ENCODE measurements at places on chromosomes 12 and 14.

DNA sequence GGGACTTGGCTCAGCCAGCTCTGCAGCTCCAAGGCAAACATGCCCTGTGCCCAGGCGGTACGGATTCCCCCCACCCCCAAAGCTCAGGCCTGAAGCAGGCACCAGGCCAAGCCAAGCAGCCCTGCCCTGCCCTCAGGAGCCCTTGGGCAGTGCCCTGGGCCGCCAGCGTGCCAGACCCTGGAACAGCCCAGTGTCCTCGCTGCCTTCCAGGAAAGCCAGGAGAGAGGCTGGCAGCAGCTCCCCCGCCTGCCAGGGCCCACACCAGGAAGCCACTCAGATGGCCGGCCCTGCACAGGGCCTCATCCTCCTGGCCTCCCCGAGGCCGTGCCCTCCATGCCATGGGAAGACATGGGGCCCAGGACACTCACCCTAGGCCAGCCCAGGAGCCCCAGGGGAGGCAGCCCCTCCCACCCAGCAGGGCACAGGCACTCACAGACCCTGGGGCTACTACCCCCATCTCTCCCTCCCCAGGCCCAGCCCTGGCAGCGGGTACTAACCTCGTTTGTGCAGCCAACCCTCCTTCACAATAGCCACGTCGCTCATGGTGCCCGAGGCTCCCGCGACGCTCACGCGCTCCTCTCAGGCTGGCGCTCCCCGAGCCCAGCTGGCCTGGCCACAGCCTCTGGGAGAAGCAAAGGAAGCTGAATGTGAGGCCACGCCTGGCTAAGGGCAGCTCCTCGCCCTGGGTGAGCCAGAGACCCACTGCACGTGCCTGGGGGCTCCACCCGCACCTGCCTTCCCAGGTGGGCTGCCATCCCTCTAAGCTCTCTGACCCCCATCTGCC is 3.3 kb downstream of the AKT1 start:
- no peak for DNase-seq

DNA sequence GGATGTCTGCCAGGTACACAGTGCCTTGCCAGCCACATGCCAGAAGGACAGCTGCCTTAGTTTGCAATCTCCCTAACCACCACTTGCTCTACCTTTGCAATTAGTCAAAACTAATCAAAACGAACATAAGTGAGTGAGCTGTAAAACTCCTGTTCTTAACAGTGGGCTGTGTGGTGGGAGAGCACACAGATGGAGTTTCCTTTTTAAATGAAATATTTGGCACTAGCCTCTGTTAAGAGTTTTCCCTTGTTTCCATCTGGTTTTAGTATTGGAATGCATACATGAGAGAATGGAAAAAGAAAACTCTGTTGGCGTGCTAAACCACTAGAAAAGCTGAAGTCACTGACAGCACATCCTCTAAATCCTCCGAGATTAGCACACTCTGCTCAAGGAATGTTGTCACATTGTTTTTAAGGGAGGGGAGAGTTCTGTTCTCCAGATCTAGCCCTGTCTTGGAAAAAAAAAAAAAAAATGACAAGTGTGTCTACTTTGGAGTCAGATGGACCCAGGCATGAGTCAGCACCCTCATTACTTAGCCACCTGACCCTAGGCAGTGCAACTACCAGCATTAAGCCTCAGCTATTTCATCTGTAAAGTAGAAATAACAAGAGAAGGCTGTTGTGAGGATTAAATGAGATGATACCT is 83.9 kb downstream of the STXBP6 start:
- DNase-seq, result no peak

DNA sequence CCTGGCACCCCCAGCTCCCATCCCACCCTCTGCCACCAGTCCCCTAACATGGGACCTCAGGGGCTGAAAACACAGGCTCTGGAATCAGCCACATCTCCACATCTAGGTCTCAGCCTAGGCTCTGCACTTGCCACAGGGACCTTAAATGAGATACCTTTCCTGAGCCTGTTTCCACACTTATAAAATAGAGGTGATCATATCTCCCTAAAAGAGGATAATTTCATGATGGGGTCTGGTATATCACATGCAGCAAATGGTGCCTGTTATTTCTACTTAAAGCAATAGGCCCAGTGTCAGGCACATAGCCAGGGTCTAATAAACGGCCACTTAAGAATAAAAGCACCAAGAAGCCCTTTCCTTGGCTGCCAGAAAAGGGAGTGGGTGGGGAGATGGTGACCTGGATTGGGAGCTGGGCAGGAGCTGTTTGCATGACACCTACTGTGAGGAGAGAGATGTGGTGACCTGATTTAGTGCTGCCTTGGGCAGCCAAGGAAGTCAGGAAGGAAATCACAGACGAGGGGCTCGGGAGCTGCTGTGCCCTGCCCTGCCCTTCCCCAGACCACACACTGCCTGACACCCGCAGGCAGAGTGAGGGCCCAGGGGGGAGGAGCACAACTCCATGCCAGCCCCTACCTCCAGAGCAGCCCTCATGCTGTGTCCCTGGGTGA is 71.2 kb downstream of the IRF2BPL start:
- DNase-seq, result no peak

GRCh38 chr14:64210216-64210615 is 84.0 kb downstream of the ESR2 start:
- DNase-seq, result no peak

DNA sequence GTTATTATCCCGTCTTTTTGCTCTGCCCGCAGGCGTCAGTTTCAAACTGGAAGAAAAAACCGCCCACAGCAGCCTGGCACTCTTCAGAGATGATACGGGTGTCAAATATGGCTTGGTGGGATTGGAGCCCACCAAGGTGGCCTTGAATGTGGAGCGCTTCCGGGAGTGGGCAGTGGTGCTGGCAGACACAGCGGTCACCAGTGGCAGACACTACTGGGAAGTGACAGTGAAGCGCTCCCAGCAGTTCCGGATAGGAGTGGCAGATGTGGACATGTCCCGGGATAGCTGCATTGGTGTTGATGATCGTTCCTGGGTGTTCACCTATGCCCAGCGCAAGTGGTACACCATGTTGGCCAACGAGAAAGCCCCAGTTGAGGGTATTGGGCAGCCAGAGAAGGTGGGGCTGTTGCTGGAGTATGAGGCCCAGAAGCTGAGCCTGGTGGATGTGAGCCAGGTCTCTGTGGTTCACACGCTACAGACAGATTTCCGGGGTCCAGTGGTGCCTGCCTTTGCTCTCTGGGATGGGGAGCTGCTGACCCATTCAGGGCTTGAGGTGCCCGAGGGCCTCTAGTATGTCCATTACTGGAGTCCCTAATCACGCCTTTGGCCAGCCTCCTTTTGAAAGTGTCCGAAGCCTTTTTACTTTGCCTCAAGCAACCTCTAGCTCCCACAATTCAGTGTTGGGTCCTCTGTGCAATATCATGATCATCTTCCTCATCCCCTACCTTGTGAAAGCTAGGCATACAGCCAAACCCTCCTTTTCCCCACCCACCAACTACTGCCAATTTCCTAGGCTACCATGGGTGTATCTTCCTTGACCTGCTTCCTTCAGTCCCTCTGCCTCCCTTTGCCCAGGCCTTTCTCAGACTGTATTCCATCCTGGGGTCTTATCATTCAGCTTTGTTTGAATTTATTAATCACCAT is 891 bp downstream of the SPRYD4 start:
- DNase-seq, result peak; percentile 13

- DNase-seq, result no peak
Observed at GRCh38 chr14:64725261-64725815, 21.1 kb downstream of the PLEKHG3 start.

DNA sequence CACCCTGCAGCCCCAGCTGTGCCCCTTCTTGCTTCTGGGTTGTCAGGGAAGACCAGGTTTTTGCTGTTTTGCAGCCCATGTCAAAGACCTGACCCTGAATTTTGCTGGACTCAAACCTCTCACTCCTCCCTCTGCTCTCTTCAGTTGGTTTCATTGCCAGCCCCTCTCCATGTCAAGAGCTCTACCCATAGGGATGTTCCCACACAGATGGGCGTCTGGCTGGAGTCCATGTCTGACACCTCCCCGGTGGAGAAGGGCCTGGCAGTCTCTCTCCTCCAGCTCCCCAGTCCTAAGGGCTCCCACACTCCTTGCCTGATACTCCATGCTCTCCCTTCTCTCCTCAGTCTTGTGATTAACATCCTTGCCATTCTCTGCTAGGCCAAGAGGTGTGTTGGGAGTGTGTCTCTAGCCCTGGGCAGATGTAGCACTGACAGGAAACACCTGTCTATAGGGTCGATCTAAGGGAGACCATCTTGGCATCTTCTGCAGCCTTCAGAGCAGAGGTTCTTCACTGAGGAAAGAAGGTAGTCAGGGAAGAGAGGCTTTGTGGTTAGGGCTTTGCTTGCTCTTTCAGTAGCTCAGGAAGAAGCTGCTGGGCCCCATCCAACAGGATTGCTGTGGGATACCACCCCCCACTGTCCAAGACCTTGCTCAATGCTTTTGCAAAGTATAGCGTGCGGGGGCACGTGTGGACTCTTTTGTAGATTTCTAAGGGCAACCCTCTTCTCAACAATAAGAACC is 4.7 kb downstream of the ASIC1 start:
- DNase-seq, result no peak

- peak; percentile 36 for DNase-seq
Observed at GRCh38 chr14:23406244-23406643, 1.8 kb downstream of the MYH6 start.

- no peak for DNase-seq
Observed at GRCh38 chr12:102439426-102440405, 40.6 kb downstream of the IGF1 start.

DNA sequence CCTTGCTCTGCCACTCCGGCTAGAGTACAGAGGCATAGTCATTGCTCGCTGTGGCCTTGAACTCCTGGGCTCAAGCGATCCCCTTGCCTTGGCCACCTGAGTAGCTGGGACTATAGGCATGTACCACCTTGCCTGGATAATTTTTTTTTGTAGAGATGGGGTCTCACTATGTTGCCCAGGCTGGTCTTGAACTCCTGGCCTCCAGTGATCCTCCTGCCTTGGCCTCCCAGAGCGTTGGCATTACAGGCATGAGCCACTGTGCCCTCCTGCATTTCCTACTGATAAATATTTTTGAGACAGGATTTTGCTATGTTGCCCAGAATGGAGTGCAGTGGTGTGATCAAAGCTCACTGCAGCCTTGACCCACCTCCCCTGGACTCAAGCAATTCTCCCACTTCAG is 9.4 kb downstream of the EMG1 start:
- DNase-seq, result no peak

DNA sequence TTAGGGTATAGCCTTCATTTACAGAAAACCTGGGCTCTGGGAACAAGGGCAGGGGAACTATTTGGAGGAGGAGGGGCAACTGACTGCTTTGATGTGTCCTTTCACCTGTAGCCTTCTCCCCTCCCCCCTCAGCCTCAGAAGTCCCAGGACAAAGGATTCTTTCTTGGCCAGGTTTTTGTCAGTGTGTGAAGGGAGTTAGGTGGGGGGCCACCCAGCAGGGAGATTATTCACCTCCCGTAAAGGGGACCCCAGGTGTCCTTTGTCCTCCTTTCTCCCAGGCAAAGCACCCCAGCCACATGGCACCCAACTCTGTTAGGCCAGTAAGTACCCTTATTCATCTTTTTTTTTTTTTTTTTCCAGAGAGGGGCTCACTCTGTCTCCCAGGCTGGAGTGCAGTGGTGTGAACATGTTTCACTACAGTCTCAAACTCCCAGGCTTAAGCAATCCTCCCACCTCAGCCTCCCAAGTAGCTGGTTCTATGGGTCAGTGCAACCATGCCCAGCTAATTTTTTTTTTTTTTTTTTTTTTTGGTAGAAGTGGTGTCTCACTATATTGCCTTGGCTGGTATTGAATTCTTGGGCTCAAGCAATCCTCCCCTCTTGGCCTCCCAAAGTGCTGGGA is 723 bp upstream of the NFE2 start:
- no peak for DNase-seq

DNA sequence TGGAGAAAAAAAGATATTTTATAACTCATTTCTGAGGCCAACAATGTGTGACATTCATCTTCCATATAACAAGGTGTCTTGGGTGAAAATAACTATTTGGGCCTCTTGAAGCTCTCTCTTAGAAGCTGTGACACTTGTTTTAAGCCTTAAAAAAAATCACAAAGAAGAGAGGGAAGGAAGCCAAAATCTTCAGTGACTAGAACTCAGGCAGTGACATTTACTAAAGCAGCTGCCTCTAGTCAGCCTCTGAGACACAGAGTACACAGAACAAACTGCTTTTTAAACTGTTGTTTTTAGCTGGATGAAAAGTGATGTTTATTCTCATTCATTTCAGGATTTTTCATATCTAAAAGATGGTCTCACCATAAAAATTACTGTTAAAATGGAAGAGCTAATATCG is 793.6 kb downstream of the GALC start:
- DNase-seq, result no peak

GRCh38 chr12:89988188-89988915 is 279.7 kb upstream of the ATP2B1 start:
- DNase-seq, result no peak

DNA sequence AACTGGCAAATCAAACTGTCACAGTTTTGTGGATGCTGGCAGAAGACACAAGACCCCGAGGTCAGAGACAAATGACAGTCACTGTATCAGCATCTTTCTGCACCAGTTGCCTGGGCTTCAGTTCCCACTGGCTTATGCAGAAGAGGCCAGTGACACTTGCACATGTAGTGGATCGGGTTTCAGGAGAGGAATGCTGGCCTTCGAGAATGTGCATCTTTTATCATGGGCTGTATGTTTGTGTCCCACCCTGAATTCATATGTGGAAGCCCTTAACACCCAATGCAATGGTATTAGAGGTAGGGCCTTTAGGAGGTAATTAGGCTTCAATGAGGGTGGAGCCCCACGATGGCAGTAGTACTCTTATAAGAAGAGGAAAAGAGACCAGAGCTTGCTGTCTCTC is 150.9 kb downstream of the SLC15A4 start:
- no peak for DNase-seq

DNA sequence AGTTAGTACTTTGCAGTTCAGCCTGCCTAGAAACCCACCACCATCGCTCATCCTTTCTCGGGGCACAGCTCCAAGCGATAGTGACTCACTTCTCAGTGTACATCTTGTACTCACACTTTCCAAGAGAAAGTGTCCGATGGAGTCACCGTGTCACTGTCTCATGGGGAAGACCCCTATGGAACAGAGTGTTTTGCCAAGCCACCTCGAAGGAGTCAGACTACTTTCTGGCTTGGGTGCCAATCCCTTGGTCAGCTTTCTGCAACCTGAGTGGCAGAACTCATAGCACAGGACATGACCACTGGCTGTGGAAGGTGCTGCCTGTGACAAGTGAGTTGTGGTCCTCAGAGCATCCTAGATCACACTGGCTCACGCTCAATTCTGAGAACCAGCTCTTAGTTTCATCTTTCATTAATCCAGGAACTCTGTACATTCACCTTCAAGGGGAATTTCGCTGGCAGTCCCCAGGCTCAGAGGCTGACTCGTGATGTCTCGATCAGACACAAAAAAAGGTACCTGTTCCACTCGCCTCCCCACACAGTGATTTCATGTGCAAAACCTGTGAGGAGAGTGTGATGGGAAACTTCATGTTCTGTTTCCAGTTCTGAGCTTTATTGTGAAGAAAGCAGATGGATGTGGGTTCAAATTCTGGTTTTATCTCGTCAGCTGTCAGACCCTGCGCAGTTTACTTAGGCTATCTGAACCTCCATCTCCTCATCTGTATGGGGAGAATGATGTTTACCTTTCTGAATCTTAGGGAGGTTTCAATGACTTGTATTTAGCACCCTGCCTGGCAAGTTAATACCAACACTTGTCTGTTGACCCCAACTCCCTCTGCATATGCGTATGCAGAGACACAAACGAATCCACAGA is 127.3 kb upstream of the CCND2 start:
- no peak for DNase-seq
